ENCODE measurements at places on chromosomes 12 and 14.

GRCh38 chr14:101585211-101585610, 23.9 kb downstream of the DIO3 start:
- DNase-seq = no peak

- DNase-seq = no peak
Measured at GRCh38 chr12:44592626-44593025, 283.5 kb downstream of the NELL2 start.

GRCh38 chr12:93790472-93791152, 113.4 kb downstream of the CRADD start:
- no peak for DNase-seq

GRCh38 chr12:47207829-47208248, 128.1 kb upstream of the AMIGO2 start:
- DNase-seq = no peak

- no peak for DNase-seq
Measured at GRCh38 chr12:98296462-98297079, 218.8 kb upstream of the TMPO start.

DNA sequence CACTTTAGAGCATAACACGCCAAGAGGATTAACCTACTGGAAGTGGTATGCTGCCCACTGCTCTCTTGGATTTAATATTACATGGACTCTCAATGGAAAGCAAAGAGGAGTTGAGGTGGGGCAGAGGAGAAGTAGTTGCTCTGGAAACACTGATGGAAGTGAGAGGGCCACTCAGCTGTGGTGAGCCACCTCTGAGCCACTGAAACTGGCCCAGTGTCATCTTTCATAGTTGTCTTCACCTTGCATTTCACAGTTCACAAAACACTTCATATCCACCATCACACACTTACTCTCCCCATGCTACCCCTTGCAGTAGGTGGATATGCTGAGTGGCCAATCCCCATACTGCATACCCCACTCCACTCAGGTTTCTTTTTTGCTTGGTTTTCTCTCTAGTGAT, 12.2 kb upstream of the PCED1B start:
- no peak for DNase-seq

DNA sequence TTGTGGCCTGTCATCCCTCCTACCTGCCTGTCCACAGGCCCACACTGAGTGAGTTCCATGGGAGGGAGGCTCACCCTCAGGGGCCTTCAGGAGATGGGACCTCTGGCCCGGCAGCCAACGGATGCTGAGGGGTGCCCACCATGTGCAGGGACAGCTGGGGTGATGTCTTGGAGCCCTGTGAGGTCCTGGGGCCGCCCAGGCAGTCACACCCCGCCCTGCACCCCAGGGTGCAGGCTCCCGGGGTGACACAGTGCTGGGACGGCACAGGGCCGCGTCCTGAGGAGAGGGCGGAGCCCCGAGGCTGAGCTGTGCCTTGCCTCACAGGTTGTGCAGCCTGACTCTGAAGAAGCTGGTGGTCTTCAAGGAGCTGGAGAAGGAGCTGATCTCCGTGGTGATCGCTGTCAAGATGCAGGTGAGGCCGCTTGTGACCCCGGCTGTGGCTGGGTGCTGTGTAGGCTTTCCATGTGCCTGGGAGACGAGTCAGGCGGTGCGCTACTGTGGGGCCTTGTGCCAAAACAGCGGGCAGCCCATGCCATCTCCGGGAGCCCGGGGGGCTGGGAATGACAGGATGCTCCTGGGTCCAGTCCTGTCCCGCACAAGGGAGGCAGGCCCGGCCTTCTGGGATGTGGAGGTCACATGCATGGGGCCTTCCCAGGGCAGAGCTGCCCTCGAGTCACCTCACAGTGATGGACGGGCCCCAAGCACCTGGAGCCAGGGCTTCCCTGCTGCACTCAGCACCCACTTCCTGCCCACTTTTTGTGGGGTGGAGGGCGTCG, 33.8 kb downstream of the PACS2 start:
- no peak for DNase-seq

DNA sequence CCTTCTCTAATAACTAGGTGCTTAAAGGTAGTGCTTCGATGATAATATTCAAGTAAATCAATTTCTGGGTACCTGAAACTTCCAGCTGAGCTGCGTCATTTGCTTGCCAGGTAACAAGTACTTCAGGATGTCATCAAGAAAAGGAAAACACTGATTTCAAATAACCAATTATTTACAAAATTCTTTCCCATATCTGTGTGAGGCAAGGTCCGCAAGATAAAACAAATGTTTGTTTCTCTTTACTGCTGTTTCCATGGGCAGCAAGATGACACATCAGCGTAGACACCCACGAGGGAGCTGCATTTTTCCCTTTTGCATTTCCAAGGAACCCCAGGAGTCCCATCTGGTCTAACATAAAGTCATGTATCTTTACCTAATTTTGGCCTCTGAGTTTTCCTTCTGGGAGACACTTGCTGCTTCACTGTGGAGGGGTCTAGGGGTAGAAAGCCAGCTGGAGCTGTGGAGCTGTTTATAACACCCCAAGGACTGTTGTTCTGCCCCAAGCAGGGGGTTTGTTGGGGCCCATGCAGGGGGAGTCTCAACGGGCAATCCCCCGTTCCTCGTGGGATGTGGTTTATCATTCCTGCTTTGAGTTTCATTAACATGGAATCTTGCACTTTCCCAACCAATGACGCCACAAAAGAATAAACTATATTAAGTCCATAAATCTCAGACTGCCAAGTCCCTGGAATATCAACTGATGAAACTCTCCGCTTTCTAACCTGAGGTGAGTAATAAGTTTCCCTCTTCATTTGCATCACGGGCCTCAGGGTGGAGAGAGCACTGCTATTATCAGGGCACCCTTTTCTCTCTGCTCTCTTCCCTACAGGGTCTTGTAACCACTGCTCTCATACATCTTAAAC, 112.8 kb upstream of the PELI2 start:
- no peak for DNase-seq

DNA sequence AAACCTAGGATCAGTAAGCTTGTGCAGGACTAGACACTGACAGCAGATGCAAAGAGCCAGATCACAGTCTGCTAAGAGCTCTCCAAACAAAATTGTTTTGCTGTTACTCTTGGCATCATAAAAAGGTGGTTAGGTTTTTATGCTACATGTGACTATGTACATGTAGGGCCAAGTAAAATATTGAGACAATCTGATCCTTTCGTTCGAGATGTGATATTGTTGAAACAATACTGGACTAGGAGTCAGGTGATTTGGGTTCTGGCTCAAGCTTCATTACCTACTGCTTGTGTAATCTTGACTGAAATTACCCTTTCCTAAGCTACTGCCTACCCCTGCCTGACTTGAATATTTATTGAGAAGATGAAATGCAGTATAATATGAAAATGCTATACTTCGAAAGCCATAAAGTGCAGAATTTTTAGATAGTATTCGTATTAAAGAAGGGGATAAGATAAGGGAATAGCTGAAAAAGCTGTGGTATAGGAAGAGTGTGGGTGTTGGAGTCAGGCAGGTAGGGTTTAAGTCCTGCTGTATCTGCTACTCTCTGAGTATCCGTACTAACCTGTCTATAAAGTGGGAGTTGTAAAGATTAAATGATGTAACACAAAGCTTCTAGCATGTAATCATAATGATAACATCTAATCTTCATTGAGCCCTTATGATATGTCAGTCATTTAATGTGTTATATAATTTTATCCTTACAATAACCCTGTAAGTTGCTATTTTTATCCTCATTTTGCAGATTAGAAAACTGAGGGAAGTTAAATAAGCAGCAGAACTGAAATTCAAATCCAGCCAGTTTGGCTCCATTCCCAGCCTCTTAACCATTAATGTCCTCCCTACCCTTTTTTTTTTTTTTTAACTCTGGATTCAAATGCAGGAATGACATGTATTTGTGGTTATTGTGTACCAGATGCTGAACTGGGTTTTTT, 38.6 kb upstream of the ATF1 start:
- no peak for DNase-seq

DNA sequence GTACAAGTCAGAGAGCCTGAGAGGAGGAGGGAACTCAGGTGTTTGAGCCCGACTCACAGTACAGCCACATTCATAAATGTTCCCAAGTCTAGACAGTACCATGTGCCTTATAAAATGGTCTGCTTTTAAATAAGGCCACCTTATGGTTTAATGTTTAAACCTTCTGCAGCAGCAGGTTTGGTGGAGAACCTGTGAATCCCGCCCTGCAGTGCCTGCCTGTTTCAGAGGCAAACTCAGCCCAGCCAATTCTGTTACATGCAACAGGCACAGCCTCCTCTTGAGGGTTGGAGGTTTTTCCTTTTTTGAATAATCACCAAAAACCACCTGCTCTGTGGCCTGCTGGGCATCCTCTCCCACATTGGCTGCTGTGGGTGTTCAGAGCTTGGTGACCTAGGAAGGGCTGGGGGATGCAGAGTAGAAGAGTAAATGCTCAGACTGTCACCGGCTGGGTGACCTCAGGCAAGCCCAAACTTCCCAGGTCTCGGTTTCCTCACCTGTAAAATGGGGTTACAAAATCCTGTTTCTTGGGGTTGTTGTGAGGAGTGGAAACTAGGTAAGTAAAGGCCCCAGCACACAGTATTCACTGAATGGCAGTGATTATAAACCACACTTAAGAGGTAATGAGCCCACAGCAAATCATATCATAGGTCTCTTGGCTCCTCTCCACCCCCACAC, 28.0 kb downstream of the NUAK1 start:
- no peak for DNase-seq

GRCh38 chr14:68627868-68628604, 164.8 kb downstream of the ZFP36L1 start:
- DNase-seq = peak; percentile 31

DNA sequence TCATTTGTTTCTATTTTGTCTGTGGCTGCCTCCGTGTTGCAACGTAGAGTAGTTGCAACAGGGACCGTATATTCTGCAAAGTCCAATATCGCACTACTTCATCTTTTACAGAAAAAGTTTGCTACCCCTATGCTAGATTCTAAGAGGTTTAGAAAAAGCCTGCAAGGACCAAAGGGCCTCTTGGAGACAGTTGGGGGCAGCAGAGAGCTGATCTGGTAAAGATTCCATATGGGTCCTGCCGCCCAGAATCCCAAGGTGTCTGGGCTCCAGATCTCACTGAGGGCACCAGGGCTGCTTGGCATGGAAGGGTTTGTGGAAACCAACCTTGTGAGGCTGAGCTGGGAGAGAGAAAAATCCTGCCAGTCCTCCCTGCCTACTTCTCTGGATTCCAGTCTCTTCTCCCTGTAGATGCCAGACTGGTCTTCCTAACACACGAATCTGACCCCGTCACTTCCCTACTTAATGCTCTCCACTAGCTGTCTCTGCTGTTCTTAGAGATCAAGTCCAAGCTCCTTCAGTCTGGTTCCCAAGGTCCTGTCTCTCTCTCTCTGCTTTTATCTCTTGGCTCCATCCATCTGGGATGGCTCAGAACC, 74.6 kb downstream of the GLRX5 start:
- no peak for DNase-seq

DNA sequence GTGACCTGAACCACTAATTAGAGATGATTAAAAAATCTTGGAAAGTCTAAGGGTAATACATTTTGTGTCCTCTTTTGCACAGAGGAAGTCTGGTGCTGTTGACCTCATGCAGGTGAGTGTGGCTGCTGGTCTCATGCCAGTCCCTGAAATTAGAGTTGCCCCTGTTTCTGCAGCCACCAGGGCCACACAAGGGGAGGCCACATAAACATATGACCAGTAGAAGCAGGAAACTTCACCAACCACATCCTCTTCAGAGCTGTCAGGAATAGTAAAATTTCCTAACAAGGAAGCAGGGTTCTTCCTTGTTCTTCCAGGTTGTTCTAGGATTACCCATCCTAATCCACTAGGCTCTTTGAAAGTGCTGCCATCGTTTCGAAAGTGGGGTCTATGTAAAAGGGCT, 28.3 kb downstream of the PSMA6 start:
- no peak for DNase-seq

DNA sequence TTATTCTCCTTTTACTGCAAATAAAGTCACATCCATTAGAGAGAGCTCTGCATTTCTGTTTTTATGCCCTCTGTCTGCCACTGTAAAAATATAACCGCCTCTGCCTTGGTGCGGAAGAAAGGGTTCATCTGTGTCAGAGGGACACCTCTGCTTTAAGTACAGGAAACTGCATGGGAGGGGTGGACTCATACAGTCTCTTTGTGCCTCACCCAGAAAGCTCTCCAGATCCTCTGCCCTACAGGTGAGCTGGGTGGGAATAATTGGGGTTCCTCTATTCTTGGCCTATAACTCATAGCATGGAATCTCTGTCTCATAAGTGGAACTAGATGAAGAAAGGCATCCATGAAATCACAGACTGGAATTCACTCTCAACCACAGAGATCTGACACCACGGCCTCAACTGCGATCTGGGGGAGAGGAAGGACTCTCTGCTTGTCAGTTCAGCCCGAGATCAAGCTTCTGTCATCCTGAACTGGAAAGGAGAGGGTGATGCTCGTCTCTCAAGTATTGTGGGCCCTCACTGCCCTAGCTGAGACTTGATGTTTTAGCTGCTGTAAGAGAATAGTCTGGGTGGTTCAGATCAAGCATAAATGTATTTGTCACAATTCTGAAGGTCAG, 702.3 kb downstream of the TMEM121 start:
- no peak for DNase-seq

Measured in stimulated activated CD4-positive, alpha-beta T cell treated with anti-CD3 and anti-CD28 coated beads, Interleukin-15, amount 100 ng/mL, for 1 hour (primary cell).